ENCODE measurements at places on chromosomes 1 and 21.

DNA sequence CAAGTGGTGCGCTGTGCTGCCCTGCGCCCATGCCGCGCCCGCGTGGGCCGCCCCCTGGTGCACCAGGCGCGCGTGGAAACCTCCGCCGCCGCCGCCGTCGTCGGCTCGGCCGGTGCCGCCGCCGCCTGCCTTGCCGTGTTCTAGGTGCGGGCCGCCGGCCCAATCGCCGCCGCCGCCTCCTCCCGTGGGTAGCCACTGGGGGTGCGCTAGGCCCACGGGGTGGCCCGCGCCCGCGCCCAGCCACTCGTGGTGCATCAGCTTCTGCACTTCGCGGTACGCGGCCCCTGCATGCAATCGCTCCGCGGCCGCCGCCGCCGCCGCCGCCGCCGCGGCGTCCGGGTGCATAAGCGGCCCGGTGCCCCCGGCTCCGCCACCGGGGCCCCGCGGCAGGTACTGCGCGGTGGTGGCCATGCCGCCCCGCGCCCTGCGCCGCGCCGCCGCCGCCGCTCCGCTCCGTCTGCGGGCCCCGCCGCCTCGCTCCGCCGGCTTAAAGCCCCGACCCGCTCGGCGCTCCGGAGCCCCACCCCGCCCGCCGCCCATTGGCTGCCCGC lies at the start of gene POU3F1:
POU3F1 (minus strand) TSS at position 461 of the 551 bp plus-strand sequence; CDS start at position 411, 50 bp downstream.
- no peak for DNase-seq

DNA sequence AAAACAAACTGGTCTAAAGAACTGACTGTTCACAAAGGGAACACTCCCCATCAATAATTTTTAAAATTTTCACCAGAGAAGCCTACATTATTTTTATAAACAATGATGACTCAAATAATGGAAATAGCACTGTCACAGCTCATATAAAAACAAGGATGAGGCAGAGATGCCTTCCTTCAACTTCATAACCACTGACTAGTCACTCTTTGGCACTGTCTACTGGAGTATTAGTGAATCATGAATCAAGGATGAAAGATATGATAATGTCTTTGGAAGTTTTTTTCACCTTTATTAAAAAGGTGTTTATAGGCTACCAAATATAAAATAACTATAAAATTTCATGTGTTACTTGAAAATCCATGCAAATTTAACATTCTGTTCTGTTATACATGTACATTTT lies 316.9 kb downstream of the VAV3 start:
- DNase-seq: no peak

- DNase-seq: no peak
Measured at GRCh38 chr1:162248854-162249535, 127.7 kb downstream of the SPATA46 start.

GRCh38 chr1:58013237-58013636 lies 533.3 kb downstream of the OMA1 start:
- no peak for DNase-seq

GRCh38 chr1:95509989-95510388 lies 276.0 kb downstream of the RWDD3 start:
- no peak for DNase-seq

DNA sequence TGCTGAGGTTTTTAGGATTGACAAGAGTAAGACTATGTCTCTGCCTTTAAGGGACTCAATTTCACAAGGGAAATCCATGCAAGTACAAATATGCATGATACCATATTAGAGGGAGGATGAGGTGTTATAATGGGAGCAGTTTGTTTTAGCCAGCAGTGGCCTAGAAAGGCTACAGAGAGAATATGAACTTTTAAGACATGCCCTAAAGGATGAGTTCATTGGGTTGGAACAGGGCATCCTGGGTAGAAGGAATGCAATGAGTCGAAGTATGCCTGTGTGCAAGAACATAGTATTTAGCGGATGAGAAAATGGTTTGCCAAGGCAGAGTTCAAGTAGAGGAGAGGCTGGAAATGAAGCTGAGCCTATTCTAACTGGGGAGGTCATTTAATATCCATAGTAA lies 32.6 kb upstream of the LEPR start:
- DNase-seq: no peak

DNA sequence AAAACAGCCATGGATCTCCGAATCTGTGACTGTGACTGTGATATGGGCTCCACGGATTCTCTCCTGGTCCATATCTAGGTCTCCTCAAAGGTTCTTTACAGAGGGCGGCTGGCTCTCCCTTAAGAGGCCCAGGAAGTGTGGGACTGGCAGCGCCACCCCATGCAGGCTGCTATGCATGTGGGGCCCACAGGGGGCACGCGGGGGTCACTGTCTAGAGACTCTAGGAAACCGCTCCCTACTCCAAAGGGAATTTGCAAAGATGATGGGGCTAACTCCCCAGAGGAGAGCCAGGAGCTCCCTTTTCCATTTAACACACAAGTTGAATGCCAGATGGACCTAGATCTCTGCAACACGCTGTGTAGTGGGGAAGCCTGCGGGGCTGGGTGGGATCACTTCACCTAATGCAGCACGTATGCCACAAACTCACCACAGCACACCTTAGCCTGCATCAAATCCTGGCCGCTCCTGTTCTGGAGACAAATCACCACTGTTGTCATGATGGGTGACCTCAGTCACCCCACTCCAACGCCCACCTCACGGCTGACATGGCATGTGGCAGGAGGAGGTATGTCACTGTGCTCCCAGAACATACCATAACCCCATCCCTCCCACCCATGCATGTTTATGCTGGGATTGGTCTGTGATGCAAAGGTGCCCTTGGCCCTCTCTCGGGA lies 61.7 kb downstream of the SLC45A1 start:
- DNase-seq: no peak

Measured in GM10248 (cell line).